ENCODE measurements at places on chromosomes 4 and X. TPM values are rescaled to one million over a fixed set of nuclear protein-coding genes. Genes with fewer than 3 reads are reported as not detected.

GRCh38 chrX:112536544-112536943 lies 143.2 kb downstream of the LHFPL1 start:
- no peaks in the 10 kb centered on the region for H3K36me3 ChIP-seq
- no peaks in the 10 kb centered on the region for H3K27me3 ChIP-seq
- no peaks in the 10 kb centered on the region for H3K4me1 ChIP-seq
- no peak for DNase-seq
- H3K4me3 ChIP-seq, result no peak overlapping the region
- no peak overlapping the region for H3K27ac ChIP-seq

Gene ENAM
- total RNA-seq, result under 0.01 TPM

DNA sequence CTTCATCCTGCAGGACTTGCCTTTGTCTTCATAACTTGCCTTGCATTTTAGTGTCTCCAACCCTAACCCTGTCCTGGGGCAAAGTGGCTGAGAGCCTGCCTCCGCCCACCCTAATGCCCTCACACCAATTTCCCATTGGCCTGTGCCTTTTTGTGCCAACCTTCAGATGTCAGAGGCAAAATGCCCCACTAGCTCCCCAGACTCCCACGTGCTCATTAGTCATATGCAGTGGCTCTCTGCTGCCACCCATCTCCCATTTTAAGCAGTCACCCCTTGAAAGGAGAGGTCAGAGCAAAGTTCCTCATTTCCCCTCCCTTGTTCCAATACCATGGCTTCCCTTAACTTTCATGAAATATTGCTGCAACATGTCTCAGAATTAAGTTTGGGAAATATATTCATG lies 74.8 kb upstream of the PASD1 start:
- no peaks in the 10 kb centered on the region for H3K27me3 ChIP-seq
- no peak overlapping the region for H3K27ac ChIP-seq
- no peak overlapping the region for H3K4me3 ChIP-seq
- H3K4me1 ChIP-seq, result no peaks in the 10 kb centered on the region

Gene NPY2R
- not detected for total RNA-seq

GRCh38 chrX:107135965-107136307 lies 17.3 kb upstream of the RBM41 start:
- no peak for DNase-seq
- H3K4me3 ChIP-seq, result no peak overlapping the region

Gene TRPC3
- total RNA-seq, result 2.7 TPM

- no peaks in the 10 kb centered on the region for H3K36me3 ChIP-seq
- H3K27me3 ChIP-seq, result peaks cover 37% of the 10 kb centered on the region
- no peak for DNase-seq
- H3K4me1 ChIP-seq, result no peaks in the 10 kb centered on the region
Observed at GRCh38 chr4:7717161-7717560, 222.5 kb downstream of the AFAP1 start.

- H3K27ac ChIP-seq, result peak overlapping the region; percentile 70
- no peaks in the 10 kb centered on the region for H3K27me3 ChIP-seq
- H3K36me3 ChIP-seq, result no peaks in the 10 kb centered on the region
- peak; percentile 65 for DNase-seq
- H3K4me3 ChIP-seq, result peak overlapping the region; percentile 63
Observed at GRCh38 chr4:184649971-184650855, 675 bp downstream of the PRIMPOL start.

- no peaks in the 10 kb centered on the region for H3K27me3 ChIP-seq
- no peak overlapping the region for H3K27ac ChIP-seq
- no peaks in the 10 kb centered on the region for H3K4me1 ChIP-seq
- no peaks in the 10 kb centered on the region for H3K36me3 ChIP-seq
Observed at GRCh38 chr4:188139671-188140070, 430 bp downstream of the TRIML1 start.

Gene IRAK1
- total RNA-seq, result 33.3 TPM

GRCh38 chr4:140353786-140354185 lies 19.7 kb upstream of the SCOC start:
- H3K27ac ChIP-seq, result no peak overlapping the region
- H3K36me3 ChIP-seq, result no peaks in the 10 kb centered on the region
- H3K4me3 ChIP-seq, result no peak overlapping the region
- DNase-seq, result no peak
- H3K27me3 ChIP-seq, result peaks cover 21% of the 10 kb centered on the region

Gene PABPC1L2A
- not detected for total RNA-seq

GRCh38 chr4:168631241-168632162 lies 134.7 kb downstream of the PALLD start:
- peak overlapping the region; percentile 59 for H3K27ac ChIP-seq
- no peaks in the 10 kb centered on the region for H3K36me3 ChIP-seq
- H3K4me3 ChIP-seq, result peak overlapping the region; percentile 54
- H3K27me3 ChIP-seq, result no peaks in the 10 kb centered on the region
- peaks cover 18% of the 10 kb centered on the region for H3K4me1 ChIP-seq

GRCh38 chrX:11381464-11381863 lies 88.3 kb downstream of the AMELX start:
- H3K4me1 ChIP-seq, result peaks cover 3% of the 10 kb centered on the region
- no peaks in the 10 kb centered on the region for H3K36me3 ChIP-seq
- no peaks in the 10 kb centered on the region for H3K27me3 ChIP-seq
- H3K4me3 ChIP-seq, result no peak overlapping the region
- peak; percentile 63 for DNase-seq
- H3K27ac ChIP-seq, result no peak overlapping the region

Gene CHRDL1
- total RNA-seq, result 0.36 TPM

DNA sequence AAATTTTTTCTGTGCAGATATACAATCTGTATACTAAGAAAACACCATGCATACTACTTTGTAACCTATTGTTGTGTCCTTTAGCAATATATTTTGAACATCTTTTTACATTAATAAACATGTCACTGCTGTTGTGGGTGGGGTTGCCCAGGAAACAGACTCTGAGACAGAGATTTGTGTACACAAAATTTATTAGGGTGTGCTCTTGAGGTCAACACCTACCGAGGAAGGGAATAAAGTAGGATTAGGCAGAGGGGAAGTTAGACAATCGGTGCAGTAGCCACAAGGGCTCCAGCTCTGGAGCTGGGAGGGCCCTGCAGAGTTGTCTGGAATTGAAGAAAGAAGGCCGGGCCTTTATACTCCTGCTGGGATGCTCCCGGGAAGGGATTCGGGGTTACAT lies 56.4 kb downstream of the CXorf58 start:
- no peak overlapping the region for H3K27ac ChIP-seq
- no peak for DNase-seq
- no peak overlapping the region for H3K4me3 ChIP-seq

Gene TKTL2
- total RNA-seq, result not detected

- H3K27me3 ChIP-seq, result no peaks in the 10 kb centered on the region
- H3K36me3 ChIP-seq, result no peaks in the 10 kb centered on the region
- H3K27ac ChIP-seq, result no peak overlapping the region
- H3K4me3 ChIP-seq, result no peak overlapping the region
Observed at GRCh38 chrX:32269866-32270265, 941.5 kb downstream of the DMD start.

DNA sequence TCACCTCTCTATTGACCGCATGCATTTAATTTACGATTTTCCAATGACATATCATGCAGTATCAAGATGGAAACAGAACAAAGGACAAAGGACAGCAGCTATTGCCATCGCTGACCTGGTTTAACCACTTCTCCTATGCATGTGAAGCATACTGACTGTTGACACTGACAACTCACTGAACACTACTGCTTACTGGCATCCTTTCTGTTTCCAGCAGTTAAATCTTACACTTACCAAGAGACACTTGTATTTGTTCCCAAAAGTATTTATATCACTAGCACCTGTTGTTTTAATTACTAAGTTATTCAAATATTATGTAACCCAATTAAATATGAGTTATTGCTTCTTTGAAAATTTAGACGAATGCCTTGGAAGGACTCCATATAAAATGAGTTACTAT lies 176.7 kb downstream of the PDGFC start:
- no peaks in the 10 kb centered on the region for H3K36me3 ChIP-seq
- H3K4me3 ChIP-seq, result no peak overlapping the region
- H3K4me1 ChIP-seq, result peaks cover 5% of the 10 kb centered on the region
- no peaks in the 10 kb centered on the region for H3K27me3 ChIP-seq
- DNase-seq, result no peak

- no peak overlapping the region for H3K4me3 ChIP-seq
- H3K4me1 ChIP-seq, result no peaks in the 10 kb centered on the region
- peaks cover 20% of the 10 kb centered on the region for H3K27me3 ChIP-seq
- DNase-seq, result no peak
Observed at GRCh38 chrX:153814591-153815315, 15.6 kb downstream of the PDZD4 start.

Data from IMR-90 (cell line).